ENCODE measurements at places on chromosomes 6 and 20.

- ATAC-seq, result no peak
Measured at GRCh38 chr6:52662031-52662430, 8.9 kb upstream of the TMEM14A start.

DNA sequence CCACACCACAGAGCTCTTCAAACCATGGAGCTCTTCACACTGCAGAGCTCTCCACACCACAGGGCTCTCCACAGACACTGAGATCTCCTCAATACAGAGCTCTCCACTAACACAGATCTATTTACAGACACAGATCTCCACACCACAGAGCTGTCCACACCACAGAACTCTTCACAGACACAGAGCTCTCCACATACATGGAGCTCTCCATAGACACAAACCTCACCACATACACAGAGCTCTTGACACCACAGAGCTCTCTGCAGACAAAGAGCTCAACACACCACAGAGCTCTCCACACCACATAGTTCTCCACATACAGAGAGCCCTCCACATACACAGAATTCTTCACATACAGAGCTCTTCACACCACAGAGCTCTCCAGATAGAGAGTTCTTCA is 53.0 kb downstream of the ERMARD start:
- no peak for ATAC-seq

DNA sequence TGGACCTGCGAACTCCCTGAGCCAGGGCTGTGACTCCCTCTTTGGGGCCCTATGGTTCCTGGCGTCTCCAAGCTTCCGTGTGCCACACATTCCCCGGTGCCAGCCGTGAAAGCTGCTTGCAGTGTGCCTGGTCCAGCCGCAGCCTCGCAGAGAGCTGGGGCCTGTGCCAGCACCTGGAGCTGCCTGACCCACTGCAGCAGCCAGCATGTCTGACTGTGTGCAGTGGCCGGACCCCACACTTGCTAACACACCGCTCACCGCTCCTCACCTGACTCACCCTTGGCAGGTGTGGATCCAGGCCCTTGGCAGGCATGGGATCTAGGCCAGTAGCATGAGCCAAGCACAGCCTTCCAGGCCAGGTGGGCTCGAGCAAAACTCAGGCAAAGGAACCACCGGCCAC is 227.5 kb downstream of the OTOR start:
- no peak for ATAC-seq

DNA sequence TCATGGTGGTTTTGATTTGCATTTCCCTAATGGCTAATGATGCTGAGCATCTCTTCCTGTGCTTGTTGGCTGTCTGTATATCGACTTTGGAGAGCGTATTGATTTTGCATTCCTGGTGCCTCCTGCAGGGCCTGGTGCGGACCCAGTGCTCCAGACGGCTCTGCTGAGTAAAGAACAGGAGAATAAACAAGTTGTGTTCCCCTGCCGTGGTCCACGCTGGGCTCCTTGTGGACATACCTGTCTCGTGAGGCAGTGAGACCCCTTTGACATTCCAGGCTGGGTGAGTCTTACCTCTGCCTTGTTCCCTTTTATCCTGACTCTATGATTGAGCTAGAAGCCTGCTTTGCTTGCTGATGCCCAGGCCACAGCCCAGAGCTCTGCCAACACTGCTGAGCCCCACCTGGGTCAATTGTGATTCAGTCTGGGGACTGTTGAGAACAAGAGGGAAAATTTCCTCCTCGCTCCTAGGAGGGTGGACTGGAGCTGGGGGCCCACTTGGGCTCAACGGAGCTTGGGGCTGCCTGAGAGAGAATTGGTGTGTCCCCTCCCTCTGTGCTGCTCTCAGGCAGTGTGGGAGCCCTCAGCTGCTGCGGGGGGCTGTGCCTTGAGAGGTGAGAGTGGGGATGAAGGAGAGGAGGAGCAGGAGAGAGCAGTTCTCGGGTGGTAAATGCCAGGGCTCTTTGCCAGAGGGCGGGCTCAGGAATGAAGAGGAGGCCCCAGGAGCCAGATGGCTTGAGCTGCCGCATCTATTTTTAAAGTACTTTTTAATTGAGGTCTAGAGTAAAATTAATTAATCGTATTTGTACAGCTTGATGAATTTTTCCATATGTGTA is 43.7 kb upstream of the PMEPA1 start:
- ATAC-seq, result no peak

- no peak for ATAC-seq
Measured at GRCh38 chr6:162857326-162857725, 129.6 kb downstream of the PACRG start.

GRCh38 chr20:38987777-38988176 is 25.6 kb downstream of the DHX35 start:
- peak; percentile 17 for ATAC-seq

DNA sequence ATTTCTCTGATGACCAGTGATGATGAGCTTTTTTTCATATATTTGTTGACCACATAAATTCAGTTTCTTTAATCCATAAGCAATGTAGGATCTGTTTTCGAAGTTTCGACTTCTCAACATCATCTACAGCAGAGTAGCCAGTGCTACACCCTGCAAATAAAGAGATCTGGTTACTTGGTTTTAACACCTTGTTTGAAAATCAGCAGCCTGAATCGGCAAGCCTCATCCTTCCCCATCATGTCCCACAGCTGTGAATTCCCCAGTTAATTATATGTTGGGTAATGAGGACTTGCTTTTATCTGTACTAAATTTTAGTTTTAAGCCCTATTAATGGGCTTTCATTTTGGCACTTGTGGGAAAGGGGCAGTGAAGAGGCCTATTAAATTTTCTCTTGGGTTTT is 80.6 kb downstream of the BMP2 start:
- no peak for ATAC-seq

- ATAC-seq, result no peak
Measured at GRCh38 chr6:101146389-101146788, 247.1 kb upstream of the GRIK2 start.

DNA sequence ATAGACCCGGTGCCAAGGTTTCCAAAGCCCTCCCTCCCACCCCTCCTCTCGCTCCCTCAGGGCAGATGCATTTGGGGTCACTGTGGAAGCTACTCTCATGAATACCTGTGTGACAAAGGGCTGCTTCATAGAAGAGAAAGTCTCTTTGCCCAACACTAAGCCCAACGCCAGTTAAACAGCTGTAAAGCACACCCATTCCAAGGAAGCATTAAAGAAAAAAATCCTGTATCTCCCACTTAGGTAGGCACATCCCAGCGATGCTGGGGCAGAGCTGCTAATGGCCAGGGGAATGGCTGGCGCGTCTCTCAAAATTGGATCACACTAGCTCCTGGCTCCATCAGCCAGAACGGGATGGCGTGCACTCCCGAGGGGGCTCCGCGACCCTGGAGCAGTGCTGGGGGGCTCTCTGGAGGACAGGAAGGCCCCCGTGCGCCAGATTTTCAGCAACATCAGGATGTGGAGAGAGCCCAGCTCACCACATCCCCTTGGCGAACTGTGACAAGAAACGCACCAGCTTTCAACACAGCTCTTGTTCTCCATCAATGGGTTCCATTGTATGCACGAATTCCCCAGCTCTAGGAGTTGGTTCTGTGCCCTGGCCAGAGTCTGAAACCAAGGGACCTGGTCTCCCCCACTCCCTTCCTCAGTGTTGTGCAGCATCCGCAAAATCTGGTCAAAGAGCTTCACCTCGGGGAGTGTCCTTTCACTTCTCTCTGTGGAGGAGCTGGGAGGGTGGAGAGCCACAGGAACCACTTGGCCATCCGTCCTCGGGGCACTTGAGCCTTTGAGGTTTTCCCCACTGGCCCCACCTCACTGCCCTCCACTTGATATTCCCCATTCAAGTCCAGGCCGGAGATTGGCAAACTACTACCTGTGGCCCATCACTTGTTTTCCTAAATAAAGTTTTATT is 74.1 kb downstream of the TFAP2C start:
- no peak for ATAC-seq

DNA sequence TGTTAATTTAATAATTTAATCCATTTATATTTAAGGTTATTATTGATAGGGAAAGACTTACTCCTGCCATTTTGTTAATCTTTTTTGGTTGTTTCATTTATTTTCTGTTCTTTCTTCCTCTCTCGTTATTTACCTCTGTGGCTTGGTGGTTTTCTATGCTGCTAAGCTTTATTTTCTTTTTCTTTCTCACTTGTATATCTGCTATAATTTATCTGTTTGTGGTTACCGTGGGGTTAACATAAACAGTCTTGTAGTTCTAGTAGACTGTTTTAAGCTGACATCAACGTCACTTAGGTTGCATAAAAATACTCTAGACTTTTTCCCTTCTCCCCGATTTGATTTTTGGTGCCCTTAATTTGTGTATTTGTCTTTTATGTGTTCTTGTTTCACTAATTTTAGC is 381.3 kb upstream of the SPTLC3 start:
- no peak for ATAC-seq

- ATAC-seq, result peak; percentile 58
Measured at GRCh38 chr6:112203577-112204349, 50.6 kb downstream of the LAMA4 start.

GRCh38 chr20:58579819-58580473 is 64.7 kb upstream of the APCDD1L start:
- no peak for ATAC-seq

GRCh38 chr6:124494956-124495664 is 467.1 kb upstream of the RNF217 start:
- ATAC-seq, result no peak

DNA sequence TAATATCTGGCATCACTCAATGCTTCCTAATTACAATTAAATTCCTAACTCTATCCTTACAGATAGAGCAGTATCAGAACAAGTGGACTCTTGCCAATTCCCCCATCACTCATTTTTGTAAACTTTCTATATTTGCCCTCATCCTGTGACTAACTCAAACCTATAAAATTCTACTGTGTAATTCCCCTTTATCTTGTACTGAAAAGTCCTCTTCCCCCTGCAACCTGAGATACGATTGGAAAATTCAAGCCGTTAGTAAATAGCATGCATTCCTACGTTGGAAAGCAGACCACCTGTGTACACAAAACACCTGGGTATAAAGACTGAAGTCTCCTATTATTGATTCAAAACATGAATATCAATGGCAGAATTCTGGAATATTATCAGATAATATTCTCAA is 70.4 kb upstream of the KCNQ5 start:
- ATAC-seq, result no peak

DNA sequence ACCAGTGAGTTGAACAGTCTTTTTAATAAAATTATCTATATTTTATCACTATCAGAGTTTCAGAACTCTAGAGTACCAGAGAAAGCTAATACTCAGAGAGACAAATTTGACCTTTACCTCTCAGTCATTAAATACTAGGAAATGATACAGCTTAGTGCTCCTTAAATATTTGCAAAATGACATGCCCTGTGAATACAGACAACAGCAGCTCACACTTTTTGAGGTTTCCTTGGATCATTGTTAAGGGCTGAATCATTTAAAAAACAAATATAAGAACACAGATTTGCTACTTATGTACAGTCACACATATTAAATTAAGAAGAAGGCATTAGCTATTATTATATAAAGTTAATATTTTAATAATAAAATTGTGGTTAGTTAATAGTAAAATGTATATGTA is 1158.7 kb upstream of the EYS start:
- ATAC-seq, result no peak
